SIG-M5 (cell line): ENCODE measurements at places on chromosomes 6 and 20.

GRCh38 chr6:44976677-44977641 is 351.2 kb upstream of the RUNX2 start:
- no peak for DNase-seq

DNA sequence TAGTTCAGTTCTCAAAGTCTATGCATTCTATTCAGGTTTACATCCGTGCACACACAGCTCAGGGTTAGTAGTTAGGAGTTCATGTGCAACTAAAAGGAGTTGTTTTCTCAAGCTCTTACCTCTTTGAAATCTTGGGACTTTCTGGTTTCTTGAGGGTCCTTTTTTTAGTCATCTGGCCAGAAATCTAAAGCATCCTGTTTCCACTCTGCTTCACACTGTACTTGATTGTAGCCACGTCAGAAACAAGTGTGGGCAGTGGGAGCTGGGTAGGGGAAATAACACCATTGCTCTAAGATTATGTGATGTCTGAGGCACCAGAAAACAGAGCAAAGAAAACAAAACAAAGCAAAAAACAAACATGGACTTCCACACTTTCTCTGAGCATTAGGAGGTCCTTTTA is 58.3 kb downstream of the HDGFL1 start:
- no peak for DNase-seq

GRCh38 chr6:23055523-23055922 is 486.2 kb downstream of the HDGFL1 start:
- DNase-seq: no peak

DNA sequence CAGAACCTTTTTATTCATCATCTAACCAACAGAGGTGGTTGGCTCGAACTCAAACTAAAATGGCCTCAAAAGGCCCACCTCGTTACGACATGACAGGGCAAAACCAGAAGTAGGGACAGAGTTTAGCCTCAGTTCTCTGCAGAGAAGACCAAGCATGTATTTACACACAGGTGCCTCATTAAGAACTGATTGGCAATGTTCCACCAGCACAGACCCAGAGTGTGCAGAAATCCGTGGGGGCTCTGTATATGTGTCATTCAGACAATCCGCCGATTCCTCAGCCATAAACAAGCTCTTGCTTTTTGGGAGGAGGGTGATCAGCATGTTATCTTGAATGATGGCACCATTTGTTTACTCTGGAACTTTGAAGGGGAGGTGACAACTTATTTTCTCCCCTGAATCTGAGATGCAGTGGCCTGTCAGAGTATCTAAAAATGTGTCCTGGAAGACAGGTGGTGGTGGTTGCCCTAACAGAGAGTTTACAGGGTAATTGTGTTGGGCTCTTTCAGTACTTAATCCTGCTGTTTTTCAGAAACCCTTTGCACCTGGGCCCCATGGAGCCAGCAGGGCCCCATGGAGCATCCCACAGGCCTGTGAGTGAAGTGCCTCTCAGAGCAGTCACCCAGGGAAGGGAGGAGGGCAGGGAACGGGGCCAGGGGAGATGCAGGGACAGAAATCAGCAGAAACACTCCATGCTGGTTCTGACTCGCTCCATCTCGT is 29.1 kb upstream of the C20orf203 start:
- DNase-seq: no peak

GRCh38 chr20:52429029-52429428 is 237.4 kb upstream of the ZFP64 start:
- no peak for DNase-seq

- DNase-seq: no peak
Measured at GRCh38 chr6:149483849-149484655, 762 bp downstream of the ZC3H12D start.

GRCh38 chr6:15284743-15285142 is 38.9 kb downstream of the JARID2 start:
- no peak for DNase-seq

GRCh38 chr6:7047128-7047527 is 60.6 kb upstream of the RREB1 start:
- DNase-seq: no peak

- no peak for DNase-seq
Measured at GRCh38 chr6:132357120-132357519, 44.2 kb downstream of the MOXD1 start.

GRCh38 chr20:24677626-24678315 is 208.3 kb downstream of the SYNDIG1 start:
- no peak for DNase-seq

DNA sequence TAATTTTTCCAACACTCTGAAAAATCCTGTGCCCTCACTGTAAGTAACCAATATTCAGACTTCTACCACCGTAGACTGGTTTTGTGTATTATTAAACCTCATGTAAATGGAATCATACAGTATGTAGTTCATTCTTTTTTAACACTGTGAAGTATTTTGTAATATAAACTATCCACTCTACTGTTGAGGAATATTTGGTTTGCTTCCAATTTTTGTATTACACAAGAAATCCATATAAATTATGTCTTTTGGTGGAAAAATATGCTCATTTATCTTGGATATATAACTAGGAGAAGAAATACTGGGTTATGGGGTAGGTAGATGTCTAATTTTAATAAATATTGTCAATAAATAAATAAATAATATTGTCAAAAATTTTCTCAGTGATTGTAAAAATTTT is 116.8 kb downstream of the CHD6 start:
- DNase-seq: no peak

- no peak for DNase-seq
Measured at GRCh38 chr6:62039605-62040004, 246.4 kb downstream of the KHDRBS2 start.

- DNase-seq: no peak
Measured at GRCh38 chr6:20180935-20181334, 31.3 kb downstream of the MBOAT1 start.

GRCh38 chr6:10441004-10441654 is 26.3 kb upstream of the TFAP2A start:
- DNase-seq: no peak

DNA sequence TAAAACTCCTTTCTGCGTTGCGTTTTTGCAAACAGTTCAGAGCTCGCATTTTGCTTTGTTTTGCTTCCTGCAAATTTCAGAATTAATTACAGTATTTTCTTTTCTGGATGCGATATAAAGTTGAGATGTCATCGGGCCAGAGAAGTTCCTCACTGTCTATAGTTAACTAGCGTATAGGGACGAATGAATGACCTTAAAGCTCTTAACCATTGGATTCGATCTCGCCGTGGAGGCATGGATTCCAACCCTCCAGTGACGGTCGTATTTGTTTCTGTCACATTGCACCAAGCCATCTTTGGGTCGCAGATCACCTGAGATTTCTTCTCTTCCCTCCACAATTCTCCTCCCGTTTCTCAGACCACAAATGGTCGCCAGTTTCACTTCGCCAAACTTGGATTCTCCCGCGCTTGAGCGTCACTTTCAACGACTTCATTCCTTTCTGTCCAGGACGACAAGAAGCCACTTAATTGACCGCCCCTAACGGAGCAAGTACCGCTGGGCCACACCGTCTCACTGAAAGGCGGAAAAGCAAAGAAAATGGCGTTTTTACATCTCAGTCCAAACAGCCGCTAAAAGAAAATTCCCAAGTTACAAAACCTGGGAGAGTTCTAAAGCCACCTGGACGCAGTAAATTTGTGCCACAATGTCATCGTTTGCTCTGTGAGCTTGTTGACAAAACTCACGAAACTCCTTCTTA is 85.3 kb upstream of the ZNF184 start:
- no peak for DNase-seq

GRCh38 chr20:16844406-16844805 is 96.2 kb downstream of the OTOR start:
- DNase-seq: no peak

- no peak for DNase-seq
Measured at GRCh38 chr6:135440087-135440792, 57.3 kb downstream of the AHI1 start.

DNA sequence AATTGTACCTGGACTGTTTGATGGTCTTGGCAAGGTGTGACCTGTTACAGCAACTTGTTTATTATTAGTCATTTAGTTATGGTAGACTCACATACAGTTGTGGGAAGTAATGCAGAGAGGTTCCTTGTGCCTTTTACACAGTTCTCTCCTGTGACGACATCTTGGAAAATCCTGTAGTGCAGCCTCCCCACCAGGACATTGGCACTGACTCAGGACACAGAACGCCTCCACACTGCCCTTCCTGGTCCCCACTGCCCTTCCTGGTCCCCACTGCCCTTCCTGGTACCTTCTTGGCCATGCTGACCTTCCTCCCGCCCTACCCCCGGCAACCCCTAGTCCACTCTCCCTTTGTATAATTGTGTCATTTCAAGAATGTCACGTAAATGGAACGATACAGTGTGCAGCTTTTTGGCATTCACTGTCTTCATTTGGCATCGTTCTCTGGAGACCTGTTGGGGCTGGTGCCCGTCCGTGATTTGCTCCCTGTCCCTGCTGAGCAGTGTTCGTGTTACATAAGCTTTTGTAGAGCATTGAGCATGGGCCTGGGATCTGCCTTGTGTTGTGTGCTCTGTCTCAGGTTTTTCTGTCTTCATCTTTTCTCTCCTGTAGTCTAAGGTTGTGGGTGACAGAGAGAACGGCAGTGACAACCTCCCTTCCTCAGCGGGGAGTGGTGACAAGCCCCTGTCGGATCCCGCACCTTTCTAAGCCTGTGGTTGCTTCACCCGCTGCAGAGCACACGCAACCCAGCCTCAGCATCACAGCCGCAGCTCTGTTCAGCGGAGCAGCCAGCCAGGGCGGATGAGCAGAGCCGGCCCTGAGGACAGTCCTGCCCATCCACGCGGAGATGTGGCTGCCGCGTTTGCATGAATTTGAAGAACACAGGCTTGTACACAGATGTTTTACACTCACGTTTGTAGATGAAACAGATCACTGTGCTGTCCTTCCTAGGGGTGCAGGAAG is 5.4 kb upstream of the DNAJC5 start:
- DNase-seq: no peak

DNA sequence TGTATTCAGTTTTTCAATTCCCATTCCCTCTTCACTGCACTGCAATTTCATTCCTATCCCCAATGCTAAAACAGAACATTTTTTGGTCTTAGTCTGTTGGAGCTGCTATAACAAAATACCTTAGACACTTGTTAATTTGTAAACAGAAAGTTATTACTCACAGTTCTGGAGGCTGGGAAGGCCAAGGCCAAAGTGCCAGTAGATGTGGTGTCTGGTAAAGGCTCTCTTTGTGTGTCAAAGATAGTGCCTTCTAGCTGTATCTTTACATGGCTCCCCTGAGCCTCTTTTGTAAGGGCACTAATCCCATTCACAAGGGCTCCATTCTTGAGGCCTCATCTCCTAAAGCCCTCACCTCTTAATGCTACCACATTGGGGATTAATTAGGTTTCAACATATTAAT is 40.0 kb downstream of the PHIP start:
- no peak for DNase-seq

DNA sequence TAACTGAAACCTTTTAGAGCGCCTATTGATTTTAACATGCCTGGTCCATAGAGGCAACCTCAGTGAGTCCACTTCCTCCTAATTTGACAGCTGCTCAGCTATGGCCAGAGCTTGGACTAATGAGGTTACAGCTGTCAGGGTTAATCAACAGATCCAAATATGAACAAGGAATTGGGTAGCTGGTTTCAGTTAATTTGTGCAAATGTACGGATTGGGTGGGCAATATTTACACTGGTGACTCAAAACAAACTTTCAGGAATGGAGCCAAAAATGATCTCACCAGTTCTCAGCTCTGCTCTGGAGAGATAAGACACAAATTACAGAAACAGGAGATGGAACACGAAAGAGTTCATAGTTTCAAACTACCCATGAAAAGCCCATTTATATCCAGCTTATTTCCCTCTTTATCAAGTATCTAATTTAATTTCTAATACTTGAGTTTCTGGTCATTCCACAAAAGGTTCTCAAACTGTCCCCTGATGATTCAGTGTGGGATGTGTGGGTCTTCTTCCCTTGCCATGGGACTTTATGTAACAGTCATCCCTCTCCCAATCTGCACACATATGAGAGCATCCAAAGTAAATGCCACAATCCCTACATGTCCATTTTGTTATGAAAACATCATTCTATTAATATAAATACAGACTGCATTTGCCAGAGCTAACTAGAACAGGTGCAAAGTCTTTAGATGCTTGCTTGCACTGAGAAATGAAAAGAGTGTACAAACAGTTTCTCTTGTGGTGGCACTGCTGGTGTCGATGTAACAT is 149.9 kb downstream of the RPS12 start:
- no peak for DNase-seq

DNA sequence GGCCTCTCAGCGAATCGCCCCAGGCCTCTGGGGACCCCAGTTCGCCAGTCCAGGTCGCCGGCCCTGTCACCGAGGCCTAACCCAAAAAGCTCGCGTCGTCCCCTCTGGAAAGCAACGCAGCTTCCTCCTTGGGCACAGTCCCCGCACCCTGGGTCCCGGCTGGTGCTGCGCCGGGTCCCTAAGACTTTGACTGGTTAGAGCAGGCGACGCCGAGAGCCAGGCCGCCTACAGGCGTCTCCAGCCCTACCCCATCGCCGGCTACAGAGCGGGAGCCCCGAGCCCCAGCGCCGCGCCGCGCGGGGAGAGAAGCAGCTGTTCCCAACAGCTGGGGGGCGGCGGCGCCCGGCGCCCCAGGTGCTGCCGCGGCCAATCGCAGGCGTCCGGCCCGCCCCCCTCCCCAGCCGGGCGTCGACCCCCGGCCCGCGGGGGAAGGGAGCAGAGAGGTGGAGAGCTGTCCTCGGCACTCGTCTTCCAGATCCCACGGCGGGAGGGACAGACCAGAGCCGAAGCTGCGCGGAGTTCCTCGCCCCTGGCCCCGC is 540 bp upstream of the RBM24 start:
- no peak for DNase-seq

DNA sequence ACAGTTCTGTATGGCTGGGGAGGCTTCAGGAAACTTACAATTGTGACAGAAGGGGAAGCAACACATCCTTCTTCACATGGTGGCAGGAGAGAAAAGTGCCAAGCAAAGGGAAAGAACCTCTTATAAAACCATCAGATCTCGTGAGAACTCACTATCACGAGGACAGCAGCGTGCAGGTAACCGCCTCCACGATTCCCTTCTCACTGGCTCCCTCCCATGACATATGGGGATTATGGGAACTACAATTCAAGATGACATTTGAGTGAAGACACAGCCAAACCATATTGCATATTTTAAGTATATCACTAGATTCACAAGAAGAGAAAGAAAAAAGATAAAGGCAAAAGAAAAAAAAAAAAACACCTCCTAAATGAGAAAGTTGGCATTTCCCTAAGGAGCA is 431.9 kb upstream of the RGS17 start:
- DNase-seq: no peak

- no peak for DNase-seq
Measured at GRCh38 chr20:16224836-16225235, 348.4 kb downstream of the KIF16B start.
